ENCODE measurements at places on chromosomes 2 and 18. TPM values are rescaled to one million over a fixed set of nuclear protein-coding genes. Genes with fewer than 3 reads are reported as not detected.

Gene QPCT
- 42.6 TPM for total RNA-seq

DNA sequence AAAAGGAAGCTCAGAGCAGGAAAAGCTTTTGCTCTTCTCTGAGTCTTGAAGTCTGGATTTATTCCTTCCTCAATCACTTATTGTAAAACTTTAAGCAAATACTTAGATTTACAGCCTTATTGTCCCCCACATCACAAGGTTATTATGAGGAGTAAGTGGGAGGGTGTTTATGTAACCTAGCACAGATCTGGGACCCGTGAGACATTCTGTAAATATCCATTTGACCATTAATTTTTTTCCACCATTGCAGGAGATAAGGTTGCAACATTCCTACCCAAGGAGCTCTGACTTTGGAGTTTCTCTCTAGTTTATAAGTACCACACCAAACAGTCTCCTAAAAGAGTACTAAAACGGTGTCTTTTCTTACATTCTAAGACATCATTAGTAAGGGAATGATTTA, 52.1 kb upstream of the CTIF start:
- DNase-seq, result peak; percentile 26

GRCh38 chr2:190844700-190845401, 35.8 kb upstream of the GLS start:
- DNase-seq, result no peak

Gene IL1R1
- total RNA-seq, result 1.1 TPM

Gene C2orf66
- total RNA-seq, result not detected

DNA sequence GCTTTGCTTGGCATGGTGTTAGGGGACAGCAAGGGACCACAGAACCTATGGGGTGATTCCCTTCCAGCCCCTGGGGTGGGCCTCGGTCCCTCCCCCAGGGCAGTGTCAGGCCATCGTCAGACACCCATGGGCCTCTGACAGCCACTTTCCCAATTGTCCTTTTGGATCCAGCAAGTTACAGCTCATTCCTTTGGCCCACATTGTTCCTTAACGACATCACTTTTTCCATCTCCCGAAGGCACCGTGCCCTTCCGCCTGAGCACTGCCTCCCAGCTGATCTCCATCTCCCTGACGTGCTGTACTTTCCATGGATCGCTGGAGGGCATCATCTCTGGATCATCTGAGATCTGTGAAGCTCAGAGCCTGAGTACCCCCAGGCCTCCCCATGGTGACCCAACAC, 10.4 kb upstream of the KCNK3 start:
- no peak for DNase-seq

DNA sequence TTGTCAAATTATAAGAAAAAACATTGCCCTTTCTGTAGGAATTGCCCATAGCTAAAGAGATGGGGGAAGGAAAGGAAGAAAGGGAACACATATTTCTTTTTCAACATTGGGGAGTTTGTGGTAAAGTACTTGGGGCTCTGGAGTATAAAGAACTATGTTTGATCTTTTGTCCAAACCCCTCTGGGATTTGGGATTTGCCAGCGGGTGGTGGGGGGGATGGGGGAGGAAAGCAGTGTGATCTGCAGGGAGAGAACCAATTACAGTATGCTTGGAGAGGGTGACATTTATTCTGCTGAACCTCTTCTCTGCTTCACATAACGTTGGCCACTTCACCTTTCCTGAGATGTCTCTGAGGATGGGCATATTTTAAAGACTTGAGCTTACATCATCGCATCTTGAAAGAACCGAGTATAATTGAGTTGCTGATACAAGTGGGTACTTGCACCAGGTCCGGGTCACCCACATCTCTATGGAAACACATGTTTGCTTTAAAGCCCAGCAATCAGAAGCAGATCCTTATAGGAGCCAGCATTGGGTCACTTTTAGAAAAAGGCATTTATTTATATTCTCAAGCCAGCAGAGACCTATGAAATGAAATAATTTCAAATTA, 73.1 kb downstream of the SPATS2L start:
- DNase-seq, result no peak

DNA sequence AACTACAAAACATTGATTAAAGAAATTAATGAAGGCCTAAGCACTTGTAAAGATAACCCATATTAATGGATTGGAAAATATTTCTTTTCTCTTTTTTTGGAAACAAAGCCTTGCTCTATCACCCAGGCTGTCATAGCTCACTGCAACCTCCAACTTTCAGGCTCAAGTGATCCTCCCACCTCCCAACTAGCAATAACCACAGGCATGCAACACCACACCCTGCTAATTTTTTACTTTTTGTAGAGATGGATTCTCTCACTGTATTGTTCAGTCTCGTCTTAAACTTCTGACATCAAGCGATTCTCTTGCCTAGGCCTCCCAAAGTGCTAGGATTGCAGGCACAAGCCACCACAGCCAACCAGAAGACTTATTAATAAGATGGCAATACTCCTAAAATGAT, 73.4 kb upstream of the NDUFV2 start:
- DNase-seq, result no peak

DNA sequence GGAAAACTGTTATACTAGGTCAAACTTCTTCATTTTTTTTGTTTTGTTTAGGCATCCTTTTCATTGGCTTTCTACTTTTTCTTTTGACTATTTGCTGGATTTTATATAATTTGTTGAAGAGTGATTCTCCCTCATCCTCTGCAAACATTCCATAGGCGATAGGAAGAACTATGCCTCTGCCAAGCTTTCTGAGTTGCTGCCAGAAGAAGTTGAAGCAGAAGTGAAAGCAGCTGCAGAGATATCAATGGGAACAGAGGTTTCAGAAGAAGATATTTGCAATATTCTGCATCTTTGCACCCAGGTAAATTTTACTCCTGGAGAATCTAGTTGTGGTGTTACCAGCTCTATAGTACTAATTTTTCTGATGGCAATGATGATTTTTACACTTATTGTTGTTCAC, 25.4 kb downstream of the NOP58 start:
- no peak for DNase-seq

DNA sequence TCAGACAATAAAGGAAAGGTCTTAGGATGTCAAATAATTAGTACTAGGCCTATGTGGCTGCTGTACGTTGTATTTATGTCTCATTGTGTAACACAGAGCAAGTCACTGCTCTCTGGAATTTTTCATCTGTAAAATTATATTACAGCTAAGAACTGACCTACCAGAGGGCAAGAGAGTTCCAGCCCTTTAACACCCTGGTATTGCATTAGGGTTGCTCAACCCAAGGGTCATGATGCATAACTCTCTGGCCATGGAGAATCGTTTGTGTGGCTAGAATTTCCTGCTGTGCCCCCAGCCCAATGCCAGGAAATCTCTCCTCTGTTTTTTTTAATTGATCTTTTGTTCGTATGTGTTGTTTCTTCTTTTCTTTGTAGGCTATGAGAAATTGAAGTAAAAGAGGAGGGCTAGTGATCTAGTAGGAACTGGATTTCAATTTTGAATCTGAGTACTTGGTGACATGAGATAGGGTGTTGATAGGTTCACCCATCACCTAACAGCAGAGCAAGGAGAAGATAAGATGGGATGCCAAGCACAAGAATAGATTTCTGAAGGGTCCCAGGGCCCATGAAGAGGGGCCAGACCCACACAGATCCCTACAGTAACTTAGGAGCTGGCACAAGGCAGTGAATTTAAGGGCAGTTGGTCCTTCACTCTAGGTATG, 571.2 kb upstream of the TNP1 start:
- no peak for DNase-seq

DNA sequence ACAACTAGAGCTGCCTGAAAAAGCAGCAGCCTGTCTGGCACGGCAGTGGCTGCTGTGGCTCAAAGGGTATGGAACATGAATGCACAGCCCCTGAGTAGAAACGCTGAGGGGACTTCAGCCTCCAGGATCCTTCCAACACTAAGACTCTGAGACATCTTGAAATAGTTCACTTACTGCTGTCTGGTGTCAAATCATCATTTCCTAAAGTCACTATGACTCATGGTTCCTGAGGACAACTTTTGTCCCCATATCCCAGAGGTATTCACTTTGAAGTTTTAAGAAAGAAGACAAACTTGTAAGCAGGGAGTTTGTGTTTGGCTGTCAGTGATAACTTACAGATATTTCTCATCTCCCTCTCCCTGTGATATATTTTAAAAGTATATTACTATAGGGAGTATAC, 33.3 kb upstream of the NEB start:
- DNase-seq, result no peak

- no peak for DNase-seq
Measured at GRCh38 chr18:23495723-23496440, 7.4 kb upstream of the RMC1 start.

Gene SERPINB13
- total RNA-seq, result not detected

DNA sequence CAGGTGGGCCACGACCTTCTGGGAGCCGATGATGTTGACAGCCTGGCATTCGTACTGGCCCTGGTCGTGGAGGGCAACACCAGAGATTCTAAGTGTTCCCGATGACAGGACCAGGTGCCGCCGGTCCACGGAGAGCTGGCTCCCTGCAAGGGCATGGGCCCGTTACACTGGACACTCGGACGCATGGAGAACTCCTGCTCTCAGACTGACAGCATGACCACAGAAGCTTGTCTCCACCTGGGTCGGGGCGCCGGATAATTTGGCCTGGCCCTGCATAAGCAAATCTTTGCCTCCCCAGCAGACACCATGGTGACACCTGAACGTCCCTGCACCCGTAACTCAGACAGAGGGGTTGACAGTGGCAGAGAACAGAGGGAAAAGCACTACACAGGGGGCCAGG, 80.7 kb downstream of the PXDN start:
- no peak for DNase-seq

DNA sequence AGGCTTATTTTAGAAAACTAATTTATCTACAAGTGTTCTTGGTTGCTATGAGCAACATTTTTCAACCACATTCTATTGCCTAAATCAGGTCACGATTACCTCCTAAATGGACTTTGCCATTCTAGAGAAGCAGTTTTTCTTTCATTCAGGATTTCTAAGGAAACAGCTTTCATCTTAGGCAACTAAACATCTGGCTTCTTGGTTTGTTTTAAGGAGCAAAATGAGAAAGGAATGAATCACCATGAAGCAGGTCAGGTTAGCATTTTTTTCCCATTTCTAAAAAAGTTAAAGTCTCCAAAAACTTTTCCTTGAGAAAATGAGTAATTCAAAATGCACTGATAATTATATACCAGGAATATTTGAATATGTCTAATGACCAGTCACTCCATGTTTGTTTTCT, 114.8 kb downstream of the GAREM1 start:
- no peak for DNase-seq

GRCh38 chr2:7601990-7602389, 684.8 kb downstream of the RNF144A start:
- DNase-seq, result no peak

- no peak for DNase-seq
Measured at GRCh38 chr18:40120796-40121391, 1834.1 kb upstream of the PIK3C3 start.

- DNase-seq, result no peak
Measured at GRCh38 chr18:5417342-5417741, 121.8 kb upstream of the ZBTB14 start.

Gene PNPT1
- 62.2 TPM for total RNA-seq

DNA sequence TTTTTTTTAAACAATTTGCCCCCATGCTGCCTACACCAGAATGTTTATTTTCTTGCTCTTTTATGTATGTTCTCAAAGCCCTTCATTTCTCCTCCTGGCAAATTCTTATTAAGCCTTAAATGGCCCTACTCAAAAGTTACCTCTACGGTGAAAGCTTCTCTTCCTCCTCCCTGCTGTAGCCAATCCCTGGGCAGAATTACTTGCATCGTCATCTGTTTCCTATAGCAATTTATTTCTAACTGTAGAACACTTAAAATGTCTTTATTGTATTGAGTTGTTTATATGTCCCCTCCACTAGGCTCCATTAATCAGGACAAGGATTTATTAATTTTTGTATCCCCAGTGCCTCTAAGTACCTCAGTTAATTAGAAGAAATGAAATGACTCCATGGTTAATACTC, 2.5 kb upstream of the RAD51AP2 start:
- no peak for DNase-seq

Gene TTR
- total RNA-seq, result not detected

DNA sequence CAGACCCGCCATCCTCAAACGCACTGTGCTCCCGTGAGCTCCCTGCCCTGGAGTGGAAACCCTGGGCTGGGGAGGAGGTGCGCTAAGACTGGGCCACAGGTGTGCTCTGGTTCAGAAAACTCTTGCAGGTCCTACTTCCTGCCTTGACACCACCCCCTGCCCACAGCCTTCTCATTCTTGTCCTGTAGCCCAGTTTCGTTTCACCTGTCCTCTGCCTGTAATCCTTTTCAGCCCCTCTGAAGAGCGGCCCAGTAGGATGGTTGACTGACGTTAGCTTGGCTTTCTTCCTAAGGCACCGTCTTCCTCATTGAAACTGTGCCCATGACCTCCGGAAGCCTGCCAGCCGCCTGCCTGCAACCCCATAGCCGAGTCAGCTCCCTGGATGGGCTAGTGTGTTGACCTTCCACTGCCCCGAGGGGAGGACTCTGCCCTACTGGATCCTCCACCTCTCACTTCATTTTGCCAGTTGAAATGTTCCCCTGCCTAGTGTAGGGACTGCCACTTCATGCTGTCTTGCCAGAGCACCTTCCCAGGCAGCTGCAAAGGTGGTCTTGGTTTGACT, 116.9 kb downstream of the AGAP1 start:
- DNase-seq, result no peak

- no peak for DNase-seq
Measured at GRCh38 chr2:27795868-27796277, 24.4 kb downstream of the MRPL33 start.

Gene MC5R
- total RNA-seq, result not detected

DNA sequence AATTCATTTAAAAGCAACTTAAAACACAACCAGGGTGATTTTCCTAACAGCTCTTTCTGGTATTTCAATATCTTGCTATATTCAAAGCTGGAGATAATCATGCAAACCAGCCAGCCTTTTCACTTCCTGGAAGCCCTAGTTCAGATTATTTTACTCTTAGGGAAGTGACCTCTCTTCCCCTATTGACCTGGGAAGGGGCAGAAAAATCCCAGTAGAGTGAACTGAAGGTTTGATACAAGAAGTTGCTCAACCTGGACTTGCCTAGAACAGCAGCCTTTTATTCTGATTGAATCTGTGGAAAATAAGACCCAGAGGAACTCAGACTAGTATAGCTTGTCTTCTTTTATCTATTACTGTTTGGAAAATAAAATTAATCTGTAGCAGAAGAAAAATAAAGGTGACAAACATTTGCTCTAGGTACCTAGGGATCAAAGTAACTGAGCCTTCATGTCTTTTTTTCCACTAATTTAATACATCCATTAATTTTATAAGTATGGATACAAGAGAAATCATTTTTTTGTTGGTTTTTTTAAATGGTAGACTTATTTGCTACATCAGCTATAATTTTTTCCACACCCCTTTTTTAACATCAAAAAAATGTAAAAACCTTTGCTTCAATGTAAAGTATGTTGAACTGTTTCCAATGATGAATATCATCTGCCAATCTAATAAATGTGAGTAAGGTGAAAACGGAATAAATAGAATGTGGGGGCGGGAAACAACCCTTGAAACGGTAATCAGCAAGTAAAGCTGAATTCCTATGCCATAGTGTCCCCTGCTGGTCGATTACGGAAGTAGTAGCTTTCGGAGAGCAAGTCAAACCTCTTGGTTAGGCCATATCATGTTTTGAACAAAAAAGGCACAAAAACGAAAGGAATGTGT, 629.9 kb downstream of the NRXN1 start:
- DNase-seq, result no peak

GRCh38 chr18:80148326-80149199, 39.5 kb downstream of the ADNP2 start:
- DNase-seq, result no peak

All from Daoy (cell line).